ENCODE measurements at places on chromosomes 16 and 17.

DNA sequence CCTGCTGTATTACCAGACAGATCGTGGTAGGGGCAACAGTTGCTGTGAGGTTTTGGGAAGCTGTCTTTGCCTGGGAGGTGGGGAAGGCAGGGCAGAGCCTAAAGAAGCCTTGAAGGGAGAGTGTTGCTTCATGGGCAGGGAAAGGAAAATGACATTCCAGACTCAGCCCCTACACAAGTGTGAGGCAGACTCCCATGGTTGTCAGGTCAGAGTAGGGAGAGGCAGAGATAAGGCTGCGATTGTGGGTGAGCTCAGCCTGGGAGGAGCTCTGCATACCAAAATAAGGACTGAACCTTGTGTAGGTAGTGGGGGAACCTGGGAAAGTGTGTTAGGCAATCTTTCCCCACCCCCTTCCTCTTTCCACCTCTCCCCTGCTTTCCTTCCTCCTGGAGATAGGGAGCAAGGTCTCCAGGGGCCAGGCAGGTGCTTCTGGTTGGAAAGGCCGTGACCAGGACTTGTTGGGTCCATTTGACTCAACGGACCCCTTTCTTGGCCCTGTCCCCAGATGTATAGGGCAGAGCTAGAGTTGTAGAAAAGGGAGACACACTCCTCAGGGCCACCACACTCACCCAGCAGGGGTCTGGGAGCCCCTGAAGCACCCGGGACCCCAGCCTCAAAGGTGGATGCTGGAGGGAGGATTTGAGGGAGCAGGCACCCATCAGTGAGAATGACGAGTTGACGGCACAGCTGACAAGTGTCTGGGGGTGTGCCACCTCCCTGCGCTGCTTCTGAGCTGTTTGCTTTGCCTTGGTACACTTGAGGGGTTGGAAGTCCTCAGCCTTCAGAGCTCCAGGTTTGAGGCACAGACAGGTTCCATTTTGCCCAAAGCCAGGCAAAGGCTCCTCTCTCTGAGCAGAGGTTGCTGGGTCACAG, 18.5 kb upstream of the TOB1 start:
- DNase-seq = no peak

DNA sequence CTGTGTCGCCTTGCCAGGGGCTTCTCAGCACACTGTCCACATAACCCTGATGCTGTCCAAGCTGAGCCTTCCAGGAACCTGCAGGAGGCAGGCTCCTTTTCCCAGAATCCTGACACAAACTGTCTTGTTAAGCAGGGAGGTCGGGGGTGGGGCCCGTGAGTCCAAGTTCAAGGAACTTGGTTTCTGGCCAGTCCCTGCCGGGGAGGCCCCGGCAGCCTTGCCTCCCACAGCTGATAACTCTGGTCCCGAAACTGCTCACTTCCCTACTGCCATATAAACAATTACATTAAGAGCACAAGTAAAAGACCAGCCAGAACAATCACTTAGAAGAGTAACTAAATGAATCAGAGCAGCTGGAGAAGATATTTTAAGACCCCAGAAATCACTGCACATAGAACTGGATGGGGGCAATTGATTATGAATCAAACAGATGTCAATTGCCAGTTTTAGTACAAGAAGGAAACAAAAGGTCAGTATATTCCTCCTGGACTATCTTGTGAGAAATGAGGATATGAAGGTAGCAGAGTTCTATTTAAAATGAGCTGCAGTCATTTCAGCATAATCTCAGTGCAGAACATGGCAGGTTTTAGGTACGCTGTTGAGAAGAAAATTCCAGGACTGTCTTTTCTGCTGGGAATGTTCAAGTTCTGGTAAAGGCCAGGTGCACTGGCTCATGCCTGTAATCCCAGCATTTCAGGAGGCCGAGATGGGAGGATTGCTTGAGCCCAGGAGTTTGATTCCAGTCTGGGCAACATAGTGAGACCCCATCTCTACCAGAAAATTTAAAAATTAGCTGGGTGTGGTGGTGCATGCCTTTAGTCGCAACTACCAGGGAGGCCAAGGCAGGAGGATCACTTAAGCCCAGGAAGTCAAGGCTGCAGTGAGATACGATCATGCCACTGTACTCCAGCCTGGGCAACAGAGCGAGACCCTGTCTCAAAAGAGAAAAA, 169.8 kb downstream of the PITPNC1 start:
- DNase-seq = no peak

DNA sequence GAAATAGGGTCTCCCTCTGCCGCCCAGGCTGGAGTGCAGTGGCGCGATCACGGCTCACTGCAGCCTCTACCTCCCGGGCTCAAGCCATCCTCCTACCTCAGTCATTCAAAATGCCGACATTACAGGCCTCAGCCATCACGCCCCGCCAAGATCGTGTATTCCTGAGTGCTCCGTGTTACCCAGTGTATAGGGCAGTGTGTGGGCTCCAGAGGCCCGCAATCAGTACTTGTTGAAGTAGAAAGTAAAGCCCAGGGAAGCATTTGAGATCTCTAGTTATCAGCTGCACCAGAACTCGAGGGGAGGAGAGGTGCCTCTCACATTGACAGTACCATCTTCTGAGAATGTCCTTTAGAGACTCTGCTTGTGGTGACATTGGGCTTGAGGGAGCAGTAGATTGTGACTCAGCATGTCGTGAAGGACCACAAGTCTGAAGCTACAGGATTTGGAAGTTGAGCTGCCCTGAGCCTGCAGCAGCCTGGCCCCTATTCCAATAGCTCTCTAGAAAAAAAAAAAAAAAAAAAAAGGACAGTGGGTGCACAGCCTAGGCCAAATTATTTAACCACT, 1.1 kb upstream of the PRPSAP1 start:
- DNase-seq = no peak

- no peak for DNase-seq
These were observed 759.1 kb upstream of the RBFOX1 start for GRCh38 chr16:6573577-6573976.

DNA sequence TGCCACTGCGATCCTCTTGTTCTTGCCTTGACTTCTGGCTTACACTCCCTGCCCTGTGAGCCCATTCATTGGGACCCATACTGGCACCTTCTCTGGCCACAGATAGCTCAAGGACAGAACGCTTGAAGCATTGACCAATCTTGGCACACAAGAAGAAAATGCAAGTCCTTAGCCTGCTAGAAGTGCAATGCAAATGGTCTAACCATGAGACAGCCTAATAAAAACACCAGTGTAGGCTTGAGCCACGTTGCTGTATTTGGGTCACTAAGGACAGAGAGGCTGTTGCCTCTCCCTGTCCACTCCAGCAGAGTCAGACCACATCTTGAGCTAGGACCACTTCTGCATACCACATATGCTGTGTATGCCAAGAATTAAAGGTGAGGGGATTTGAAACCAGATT, 41.2 kb upstream of the HLF start:
- no peak for DNase-seq

DNA sequence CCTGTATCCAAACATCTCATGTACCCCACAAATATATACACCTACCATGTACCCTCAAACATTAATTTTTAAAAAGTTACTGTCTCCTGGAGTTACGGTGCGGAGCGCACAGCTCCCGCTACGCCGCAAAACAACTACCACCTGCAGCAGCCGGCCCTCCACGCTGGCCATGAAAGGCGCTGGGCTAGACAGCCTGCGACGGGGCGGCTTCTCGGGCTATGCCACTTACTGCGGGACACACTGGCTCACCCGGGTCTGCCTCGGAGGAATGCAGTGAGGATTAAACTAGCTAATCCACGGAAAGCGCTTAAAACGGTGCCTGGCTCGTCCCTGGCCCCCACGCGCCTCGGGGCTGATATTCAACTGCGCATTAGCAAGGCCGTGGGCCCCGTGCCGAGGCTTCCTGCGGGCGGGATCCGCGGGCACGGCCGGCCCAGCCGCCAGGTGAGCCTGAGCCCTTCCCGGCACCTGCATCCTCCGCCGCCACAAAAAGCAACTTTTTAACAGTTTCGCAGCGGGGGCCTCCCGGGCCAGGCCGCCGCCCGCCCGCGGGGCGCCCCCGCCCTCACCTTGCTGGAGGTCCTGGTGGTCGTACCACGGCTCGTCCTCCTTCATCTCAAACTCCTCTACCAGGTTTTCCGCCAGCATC, 633 bp downstream of the CDR2 start:
- DNase-seq = peak; percentile 34

All from activated CD4-positive, alpha-beta T cell treated with anti-CD3 and anti-CD28 coated beads, Interleukin-2, amount 10 ng/mL, durations not matched to agents 7 days and 5 days (primary cell).